Epithelial cell of prostate (primary cell): ENCODE measurements at places on chromosomes 4 and X.

DNA sequence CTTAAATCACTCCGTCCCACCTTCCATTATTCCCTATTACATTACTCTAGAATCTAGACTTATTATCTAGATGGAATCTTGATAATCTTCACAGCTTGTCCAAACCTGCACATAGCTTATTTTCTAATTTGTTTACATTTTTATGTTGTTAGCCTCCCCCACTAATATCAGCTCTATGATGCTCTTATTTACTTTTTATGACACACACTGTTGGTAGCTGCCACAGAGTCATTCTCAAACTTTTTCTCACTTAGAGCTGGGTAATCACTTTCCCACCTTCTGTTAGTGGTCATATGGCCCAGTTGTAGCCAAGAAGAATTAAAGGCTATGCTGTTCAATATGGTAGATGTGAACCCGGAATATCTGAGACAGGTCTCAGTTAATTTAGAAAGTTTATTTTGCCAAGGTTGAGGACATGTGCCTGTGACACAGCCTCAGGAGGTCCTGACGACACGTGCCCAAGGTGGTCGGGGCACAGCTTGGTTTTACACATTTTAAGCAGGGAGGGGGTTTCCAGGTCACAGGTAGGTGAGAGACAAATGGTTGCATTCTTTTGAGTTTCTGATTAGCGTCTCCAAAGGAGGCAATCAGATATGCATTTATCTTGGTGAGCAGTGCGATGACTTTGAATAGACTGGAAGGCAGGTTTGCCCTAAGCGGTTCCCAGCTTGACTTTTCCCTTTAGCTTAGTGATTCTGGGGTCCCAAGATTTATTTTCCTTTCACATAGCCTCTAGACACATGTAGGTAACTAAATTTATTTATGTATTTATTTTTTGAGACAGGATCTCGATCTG, 7.0 kb upstream of the ADGRA3 start:
- no peak for DNase-seq

GRCh38 chr4:70842761-70843435, 3.2 kb upstream of the GRSF1 start:
- DNase-seq = no peak

DNA sequence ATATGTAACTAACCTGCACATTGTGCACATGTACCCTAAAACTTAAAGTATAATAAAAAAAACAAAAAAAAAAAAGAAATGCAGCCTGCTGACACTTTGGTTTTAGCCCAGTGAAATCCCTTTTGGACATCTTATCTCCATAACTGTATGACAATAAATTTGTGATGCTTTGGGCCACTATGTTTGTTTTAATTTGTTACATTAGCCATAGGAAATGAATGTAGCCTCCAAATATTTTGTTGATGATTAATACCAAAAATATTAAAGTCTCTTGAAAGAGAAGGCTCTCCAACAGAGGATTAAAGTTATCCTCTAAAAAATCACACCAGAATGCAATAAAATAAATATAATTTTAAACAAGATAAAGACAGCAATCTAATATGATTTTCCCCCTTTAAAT, 852.7 kb upstream of the SLIT2 start:
- no peak for DNase-seq

DNA sequence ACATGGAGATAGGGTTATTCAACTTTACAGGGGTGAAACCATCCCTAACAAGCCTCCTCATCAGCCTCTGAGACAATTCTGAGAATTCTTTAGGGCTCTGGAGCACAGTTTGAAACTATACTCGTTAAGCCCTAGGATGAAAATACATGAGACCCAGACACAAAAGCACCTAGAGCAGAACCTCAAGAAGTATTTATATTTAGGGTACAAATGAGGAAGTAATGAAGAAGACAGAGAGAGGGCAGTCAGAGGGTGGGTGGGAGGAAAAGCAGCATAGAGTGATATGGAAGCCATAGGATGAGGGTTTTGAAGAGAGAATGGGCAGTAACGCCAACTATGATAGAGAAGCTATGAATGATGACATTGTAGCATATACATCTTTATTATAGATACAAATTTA, 250.3 kb downstream of the DCLK2 start:
- no peak for DNase-seq

DNA sequence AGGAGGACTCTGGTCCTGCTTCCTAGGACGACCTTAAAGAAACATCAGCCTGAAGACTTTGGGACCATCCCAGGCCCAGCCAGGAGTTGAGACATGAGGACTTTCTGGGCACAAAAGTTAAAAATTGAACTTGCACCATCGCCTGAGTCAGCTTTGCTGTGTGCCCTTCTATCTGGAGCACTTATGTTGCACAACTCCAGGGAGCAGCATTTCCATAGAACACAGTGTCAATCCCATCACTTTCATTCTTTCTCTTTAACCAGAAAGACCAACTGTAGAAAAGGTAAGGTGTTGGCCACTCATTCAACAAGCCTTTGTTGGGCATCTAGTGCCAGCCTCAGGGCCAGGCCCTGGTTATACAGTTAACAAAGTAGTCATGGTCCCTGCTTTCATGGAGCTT, 8.6 kb upstream of the CLDN24 start:
- DNase-seq = no peak

- no peak for DNase-seq
Observed at GRCh38 chr4:127503111-127503510, 129.6 kb upstream of the INTU start.

- DNase-seq = no peak
Observed at GRCh38 chr4:102281171-102281839, 64.0 kb downstream of the SLC39A8 start.

DNA sequence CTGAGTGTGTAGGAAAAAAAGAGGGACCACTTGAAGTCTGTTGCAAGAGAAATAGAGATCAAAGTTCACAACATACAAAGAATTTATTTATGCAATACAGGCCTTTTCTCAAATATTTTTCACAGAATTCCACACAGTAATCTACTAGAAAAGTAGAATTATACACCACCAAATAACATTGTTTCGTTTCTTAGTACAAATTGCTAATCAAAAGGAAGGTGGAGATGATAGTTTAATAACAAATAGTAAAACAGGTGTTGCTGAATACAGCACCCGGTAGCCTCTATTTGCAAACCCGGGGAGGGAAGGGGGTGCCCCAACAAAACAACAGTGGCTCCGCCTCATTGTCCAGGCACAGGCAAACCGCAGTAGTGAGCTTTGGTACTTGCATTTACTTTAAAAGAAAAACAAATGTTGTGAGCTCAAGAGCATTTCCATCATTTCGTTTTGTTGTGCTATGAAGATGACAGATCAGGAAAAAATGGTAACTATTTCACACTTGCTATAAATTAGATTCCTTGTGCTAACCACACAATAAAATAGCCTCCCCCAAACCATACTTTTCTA, 186.4 kb downstream of the DCLK2 start:
- no peak for DNase-seq

DNA sequence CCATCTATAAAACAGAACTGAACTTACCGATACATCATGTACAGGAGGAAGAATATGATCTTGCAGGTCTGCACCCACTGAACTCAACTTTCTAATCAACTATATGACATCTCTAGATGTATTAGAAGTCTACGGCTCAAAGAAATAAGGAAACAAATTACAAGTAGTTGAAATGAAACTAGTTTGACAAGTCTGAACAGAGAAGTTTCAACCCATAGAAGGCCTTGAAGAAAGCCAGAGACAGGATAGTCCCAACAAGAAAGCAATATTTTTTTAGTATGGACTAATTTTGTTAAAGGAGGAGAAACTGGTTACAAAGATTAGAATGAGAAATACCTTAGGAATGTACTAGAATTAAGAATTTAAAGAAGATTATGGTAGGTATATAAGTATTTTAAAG, at the start of gene TMPRSS11A:
Gene TMPRSS11A (minus strand): TSS at position 138 of the 400 bp plus-strand sequence. CDS start 100 bp downstream, at position 38.
- no peak for DNase-seq

DNA sequence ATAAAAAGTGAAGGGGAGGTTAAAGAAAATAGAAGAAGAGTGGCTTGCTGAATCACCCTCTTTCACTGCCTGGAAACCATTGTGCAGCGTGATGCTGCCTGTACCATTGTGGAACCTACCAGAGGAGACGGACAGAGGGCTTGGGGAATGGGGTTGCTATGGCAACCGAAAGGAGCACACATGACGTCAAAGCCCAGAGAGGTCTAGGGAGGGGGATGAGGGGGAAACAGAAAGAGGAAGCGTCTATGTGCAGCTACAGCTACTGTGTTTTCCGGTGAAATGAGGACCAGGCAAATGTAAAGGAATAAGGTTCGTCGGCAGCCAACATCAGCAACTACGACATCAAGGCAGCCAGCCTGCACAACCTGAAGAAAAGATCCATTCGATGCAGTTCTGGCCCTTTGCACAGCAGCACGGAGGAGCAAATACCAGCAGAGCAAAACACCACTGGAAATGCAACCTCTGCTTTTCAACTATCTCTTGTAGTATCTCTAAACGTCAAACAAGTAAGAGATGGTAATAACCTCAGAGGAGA, at the start of gene MAPK10:
Gene MAPK10 (minus strand): TSS at position 110 of the 535 bp plus-strand sequence.
- no peak for DNase-seq

DNA sequence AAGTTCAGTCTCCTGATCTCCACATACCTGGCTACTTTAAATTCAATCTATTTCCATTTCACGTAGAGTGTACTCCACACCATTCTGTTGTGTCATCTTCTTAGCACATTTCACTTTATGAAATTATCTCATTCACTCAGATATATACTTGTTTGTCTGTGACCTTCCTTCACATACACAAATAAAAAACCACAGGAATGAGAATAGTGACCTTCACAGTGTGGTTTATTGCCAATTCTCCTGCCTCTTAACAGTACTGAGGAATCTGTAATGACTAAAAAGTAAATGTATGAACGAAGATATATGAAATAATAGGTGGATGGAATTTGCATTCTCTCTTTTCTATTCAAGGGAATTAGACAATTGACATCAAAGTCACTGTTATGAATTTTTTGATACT, 183.9 kb upstream of the PCDH7 start:
- DNase-seq = no peak

DNA sequence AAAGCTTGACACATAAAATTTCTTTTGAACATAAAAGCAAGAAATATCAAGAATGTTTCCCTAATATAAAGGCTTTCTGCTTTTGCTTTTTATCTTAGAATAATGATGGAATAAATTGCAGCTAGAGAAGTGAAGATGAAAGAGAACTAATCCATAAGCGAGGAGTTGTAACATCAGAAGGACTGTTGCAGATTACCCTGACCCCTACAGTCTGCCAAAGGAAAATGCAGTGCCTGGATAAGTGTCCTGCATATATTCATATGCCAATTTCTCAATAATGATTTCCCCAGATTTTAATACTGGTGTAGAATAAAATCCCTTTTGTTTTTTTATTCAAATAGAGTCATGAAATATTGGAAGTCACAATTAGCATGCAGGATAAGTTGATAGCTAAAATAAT, 115.9 kb downstream of the MAGEC2 start:
- no peak for DNase-seq

DNA sequence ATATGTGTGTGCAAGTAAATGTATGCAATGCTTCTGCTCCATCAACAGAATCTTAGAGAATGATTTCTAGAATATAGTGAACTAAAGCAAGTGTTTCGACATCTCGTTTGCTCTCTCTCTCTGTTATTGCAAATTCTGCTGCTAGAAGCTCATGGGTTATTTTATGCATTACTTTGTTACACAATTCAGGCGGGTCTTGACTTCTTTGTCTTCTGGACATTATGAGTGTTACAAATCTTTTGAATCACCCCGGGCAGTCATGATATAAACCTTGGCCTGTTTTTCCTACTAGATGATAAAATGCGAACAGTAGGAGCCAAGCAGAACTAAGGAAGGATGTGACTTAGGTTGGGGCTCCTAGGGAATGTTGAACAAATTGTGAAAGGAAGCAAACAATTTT, 166.4 kb upstream of the SFRP2 start:
- no peak for DNase-seq

DNA sequence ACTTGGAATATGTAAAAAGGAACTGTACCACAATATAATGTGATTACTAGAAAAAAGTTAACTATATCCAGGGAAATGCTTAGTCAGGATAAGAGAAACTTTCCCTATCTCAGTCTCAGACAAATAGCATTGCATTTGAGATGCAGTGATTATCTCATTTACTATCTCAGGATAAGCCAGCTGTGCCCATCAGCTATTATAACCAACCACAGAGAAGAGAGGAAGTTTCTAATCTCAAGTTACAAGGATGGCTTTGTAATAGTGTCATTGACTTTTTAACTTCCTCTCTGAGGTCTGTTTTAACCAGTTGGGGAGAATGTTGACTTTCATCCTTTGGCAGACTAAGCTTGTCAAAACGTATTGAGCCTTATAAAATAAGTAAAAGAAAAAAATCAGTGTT, 56.5 kb downstream of the SNX25 start:
- DNase-seq = no peak

DNA sequence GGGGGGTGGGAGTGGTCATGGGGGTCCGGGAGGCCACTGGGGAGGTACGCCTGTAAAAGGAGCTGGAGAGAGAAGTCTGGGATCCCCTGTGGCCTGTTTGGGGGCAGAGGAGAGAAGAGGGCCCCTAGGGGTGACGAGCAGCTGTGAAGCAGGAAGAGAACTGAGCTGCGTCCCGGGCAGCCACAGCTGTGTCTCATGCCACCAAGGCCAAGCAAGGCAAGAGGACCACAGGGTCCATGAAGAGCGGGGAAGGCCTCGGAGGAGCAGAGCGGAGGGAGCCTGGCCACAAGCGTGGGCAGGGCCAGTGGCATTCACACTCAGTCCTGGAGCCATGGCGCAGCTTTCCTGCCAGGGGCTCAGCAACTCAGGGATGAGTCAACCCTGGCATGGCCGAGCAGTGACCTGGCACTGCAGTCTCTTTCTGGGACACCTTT, 13.6 kb upstream of the NAT8L start:
- no peak for DNase-seq

GRCh38 chr4:143084566-143084965, 100.2 kb upstream of the USP38 start:
- DNase-seq = no peak

DNA sequence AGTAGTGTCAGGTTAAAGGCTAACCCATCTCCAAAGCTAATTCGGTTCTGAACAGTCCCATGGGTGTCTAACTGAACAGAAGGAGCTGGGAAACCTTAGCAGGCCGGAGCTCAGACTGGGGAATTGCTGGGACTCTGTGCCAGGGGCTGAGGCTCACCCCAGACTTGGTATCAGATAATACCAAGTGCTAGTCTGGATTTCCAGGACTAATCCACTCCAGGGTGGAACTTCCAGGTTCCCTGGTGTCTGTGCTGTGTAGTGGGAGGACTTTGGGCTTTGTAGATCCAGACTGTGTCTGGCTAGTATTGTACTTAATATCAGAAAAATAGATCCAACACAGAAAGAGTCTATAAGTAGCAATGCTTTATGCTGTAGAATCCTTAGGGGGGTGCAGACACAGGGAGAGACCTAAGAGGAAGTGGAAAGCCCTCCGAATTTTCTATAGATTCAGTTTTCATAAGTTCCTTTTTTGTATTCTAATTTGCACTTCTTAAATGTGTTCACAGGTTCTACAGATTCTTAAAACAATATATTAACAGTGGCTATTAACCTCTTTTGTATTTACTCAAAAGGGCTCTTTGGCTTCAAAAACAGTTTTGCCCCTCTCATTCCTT, 4.1 kb downstream of the ZNF827 start:
- DNase-seq = no peak

GRCh38 chr4:19944806-19945205, 306.9 kb upstream of the SLIT2 start:
- no peak for DNase-seq
